ENCODE measurements at places on chromosomes 3 and 15.
A peak's percentile ranks its signal among the peaks of the same experiment; 100 is the strongest.

DNA sequence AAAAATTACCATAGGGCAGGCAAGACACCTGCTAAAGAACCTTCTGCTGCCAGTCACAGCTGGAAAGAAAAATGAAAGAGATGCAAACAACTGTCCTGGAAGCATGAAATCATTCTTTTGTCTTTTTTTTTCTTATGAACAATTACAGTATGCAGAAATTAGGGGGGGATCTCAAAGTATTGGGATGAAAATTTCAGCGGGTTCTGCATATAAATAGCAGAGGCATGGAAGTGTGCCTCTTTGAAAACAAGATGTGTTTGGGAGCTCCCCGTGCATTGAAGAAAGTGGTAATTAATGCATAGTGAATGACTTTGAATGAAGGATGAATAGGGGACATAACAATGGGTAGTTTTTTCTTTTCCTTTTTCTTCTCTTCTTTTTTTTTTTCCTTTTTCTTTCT is 431.2 kb downstream of the SOX2 start:
- DNase-seq = no peak

DNA sequence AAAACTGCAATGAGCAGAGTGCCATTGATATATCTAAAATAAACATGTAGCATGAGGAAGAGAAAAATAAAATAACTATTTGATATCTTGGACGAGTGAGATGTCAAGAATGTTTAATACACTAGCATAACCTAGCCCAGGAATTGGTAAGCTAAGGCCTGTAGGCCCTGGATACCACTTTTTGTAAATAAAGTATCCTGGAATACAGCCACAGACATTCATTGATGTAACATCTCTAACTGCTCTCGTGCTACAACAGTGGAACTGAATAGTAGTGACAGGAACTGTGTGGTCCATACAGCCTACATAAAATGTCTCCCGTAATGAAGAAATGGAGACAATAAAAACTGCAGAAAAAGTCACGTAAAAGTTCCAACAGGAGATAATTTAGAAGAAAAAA is 869.0 kb downstream of the AGBL1 start:
- no peak for DNase-seq

DNA sequence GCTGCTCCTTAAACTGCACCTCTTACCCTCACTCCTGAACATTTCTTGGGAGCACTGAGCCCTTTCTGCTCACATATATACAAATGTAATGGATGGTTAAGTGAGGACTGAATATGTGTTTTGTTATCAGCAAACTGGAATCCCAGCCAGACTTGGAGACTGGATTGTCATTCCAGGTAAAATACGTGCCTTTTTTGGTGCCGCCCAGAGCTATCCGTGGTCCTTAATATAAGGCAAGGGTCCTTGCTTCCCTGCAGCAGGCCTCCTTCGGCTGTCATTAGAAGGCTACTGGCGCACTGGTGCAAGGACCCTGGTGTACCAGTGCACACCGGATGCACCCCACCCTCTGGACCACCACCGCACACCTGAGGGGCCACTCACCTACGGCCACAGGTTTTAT is 1.1 kb upstream of the GABRB3 start:
- no peak for DNase-seq

GRCh38 chr3:147960786-147961185 is 551.6 kb downstream of the ZIC1 start:
- no peak for DNase-seq

DNA sequence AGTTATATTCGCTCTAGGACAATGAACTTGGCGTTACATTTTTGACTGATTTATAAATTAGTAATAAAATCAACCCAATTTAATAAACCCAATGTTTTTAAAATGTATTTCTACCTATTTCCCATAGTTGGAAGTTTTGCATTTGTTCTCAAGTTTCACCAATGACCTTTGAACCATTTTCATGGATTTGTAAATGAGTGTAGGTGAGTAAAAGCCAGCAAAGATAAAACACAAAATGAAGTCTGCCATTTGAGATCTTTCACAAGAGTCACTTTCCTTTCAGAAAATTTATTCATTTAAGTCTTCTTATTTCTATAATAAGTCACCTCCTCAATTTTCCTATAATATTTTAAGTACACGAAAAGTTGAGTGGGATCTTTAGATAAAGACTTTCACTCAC is 92.1 kb downstream of the MEIS2 start:
- DNase-seq = no peak

GRCh38 chr3:114596147-114596546 is 302.3 kb downstream of the TIGIT start:
- no peak for DNase-seq

- no peak for DNase-seq
These were observed 19.0 kb upstream of the DIPK2A start for GRCh38 chr3:143952569-143953072.

- no peak for DNase-seq
These were observed 297.1 kb downstream of the SATB1 start for GRCh38 chr3:18127859-18128681.

DNA sequence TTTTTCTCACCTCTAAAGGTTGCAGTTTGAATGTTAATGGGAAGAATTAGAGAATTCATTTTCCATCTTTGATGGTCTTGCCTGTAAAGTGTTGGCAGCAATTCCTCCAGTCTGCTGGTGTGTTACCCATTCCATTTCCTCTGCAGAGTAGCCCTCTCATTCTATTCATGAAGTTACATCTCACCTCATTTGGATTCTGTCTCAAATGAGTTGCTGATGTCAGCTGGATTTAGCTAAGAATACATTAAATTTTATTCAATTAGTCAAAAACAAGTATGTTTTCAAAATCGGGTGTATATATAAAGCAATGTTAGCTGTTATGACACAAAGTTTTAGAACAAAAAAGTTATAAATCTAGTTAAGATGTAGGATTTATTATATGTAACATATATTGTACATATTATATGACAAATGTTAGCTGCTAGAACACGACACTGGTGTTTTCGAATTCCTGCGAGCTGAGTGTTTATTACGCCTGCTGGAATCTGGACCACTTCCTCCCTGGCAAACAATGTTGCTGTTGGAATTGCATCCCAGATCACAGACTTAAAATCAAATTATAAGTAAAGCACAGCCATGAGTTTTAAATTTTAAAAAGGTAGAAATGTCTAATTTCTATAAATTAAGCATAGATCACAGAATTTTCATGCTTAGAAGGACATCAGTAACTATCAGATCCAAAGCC is 516.2 kb downstream of the OCA2 start:
- no peak for DNase-seq

DNA sequence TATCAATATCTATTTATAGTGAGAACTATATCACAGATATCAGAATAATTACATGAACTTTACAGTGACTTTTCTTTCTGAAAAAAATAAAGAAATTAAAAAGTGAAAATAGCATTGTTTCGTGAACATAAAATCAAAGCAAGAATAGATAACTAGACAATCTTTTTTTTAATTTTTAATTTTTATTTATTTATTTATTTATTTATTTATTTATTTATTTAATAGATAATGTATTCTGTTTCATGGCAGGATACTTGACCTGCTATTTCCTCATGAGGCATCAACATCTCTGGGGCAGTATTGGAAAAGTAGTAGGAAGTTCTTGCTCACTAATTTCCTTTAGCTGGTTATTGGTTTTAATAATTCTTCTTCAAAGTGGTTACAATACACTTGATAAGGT is 33.3 kb downstream of the SLITRK3 start:
- DNase-seq = no peak

GRCh38 chr3:59528251-59528650 is 478.4 kb upstream of the CFAP20DC start:
- no peak for DNase-seq

DNA sequence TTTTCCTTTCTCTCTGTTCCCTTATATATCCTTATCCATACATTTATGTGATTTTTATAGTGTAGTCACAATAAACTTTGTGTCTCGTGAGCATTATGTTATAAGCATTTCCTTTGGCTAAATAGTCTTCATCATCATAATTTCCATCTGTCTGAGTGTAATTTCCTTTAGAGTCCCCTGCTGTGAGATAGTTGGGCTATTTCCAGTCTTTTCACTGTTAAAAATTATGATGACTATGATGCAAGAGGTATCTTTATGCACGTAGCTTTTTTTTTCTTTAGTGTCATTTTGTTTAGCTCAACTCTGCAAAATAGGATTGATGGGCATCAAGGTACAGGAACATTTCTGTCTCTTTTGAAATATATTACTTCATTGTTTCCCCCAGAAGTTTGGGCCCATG is 26.9 kb upstream of the CA12 start:
- DNase-seq = no peak

- DNase-seq = no peak
These were observed 86.4 kb downstream of the WDR76 start for GRCh38 chr15:43913026-43913780.

- DNase-seq = no peak
These were observed 39.5 kb downstream of the TCF12 start for GRCh38 chr15:56957812-56958406.

GRCh38 chr3:3315846-3316245 is 136.4 kb upstream of the CRBN start:
- no peak for DNase-seq

DNA sequence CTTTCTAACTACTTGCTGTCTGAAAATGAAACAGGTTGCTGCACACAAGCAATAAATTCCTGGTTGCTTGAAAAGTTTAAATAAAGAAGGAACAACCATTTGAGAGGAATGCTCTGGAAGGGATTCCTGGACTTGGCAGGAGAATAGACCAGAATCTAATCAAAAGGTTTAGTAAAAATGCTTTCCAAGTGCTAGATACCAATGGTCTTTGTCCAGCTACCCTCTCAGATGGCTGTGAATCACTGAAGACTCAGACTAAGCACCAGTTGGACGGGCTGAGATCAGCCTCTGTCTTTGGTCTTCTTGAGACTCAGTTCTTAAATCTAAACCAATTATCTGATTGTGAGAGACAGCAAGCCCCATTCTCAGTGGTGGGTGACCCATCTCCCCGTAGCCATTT is 27.7 kb upstream of the LPP start:
- DNase-seq = no peak

GRCh38 chr3:144963810-144964209 is 992.2 kb downstream of the DIPK2A start:
- no peak for DNase-seq

DNA sequence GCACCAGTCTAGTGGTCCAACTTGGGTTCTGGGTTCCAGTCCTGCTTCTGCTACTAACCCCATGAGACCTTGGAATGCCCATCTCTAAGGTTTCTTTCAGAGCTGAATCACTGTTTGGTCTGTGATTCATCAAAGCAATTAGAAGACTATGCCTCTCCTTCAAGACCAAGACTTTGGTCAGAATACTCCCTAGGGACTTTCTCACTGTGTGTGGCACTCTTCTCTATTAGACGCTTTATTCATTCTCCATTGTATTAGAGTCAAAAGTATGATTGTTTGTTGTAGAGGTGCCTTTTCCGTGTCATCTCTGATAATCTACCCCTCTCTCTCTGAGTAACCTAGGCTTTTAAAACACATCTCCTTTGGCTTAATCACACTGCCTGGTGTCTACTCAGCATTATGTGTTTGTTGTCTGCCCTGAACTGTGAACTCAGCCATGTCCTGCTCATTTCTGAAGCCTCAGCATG is 90.5 kb downstream of the LPP start:
- DNase-seq = no peak

DNA sequence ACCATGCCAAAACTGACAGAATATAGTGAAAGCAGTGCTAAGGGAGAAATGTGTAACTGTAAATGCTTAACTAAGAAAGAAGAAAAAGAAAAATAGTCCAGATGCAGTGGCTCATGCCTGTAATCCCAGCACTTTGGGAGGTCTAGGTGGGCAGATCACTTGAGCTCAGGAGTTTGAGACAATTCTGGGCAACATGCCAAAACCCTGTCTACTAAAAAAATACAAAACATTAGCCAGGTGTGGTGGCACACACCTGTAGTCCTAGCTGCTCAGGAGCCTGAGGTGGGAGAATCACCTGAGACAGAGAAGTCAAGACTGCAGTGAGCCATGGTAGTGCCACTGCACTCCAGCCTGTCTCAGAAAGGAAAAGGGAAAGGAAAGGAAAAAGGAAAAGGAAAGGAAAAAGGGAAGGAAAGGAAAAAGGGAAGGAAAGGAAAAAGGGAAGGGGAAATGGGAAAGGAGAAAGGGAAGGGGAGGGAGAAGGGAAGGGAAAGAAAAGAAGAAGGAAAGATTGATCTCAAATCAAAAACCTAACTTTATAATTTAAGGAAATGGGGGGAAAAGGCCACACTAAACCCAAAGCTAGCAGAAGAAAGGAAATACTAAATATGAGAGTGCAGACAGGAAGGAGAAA is 20.3 kb downstream of the C3orf33 start:
- DNase-seq = no peak

DNA sequence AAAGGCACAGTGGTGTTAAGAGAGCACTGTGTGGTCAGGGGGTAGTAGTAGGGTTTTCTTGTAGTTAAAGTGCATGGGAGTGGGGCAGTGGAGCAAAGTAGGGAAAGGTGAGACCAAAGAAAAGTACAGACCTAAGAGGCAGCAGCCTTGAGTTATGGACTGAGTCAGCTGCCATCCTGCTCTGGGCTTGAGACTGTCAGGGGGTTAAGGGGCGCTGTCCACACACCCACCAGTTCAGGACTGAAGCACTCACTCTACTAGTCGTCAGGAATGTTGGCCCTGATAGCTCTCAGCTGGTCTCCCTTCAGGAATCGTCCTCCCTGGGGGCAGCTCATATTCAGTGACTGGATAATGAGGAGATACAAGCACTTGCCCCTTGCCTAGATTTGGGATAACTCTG is 7.9 kb downstream of the CCR4 start:
- DNase-seq = no peak

- DNase-seq = no peak
These were observed 229.2 kb downstream of the MBNL1 start for GRCh38 chr3:152497890-152498289.

DNA sequence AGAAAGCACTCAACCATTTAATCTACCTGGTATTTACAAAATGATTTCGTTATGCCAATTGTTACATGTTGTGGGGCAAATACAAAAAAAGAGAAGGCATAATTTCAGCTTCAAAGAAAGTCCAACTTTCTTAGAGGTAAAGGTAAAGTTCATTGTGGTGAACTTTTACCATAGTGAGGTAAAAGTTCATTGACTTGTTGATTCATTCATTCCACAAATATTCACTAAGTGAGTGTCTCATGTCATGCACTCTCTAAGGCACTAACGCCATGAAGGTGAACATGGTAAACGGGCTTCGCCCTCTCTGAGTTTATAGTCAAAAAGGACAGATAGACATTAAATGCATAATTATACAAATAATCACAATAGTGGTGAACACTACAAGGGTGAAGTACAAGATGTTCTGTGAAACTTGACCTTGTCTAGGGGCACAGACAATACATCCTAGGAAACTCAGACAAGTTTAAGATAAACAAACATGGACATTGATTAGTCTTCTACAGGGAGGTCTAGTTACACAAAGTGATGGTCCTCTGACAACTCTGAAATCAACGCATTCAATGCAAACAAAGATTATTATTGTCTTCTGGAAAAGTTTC is 378.6 kb downstream of the MAGI1 start:
- no peak for DNase-seq

DNA sequence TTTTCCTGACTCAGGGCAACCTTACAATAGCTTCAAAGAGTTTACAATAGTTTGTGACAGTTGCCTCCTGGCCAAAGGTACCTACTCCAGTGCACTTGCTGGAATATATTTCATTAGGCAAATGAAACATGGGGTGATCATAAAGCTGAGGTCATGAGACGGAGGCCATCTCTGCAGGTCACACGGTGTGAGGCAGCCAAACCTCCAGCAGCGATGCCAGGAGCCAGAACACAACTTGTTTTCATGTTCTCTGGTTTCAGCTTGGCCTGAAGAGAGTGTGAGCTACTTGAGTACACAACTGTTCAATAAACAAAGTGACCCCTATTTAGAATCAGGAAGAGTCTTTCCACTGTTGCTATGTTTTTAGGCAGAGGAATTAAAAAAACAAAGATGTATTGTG is 42.7 kb upstream of the PYGO1 start:
- peak; percentile 90 for DNase-seq

GRCh38 chr3:37348736-37349396 is 174.5 kb upstream of the LRRFIP2 start:
- DNase-seq = no peak

Data from gastrocnemius medialis (tissue), 4 donors.